ELF-1 (cell line): ENCODE measurements at places on chromosomes 3 and 15.

DNA sequence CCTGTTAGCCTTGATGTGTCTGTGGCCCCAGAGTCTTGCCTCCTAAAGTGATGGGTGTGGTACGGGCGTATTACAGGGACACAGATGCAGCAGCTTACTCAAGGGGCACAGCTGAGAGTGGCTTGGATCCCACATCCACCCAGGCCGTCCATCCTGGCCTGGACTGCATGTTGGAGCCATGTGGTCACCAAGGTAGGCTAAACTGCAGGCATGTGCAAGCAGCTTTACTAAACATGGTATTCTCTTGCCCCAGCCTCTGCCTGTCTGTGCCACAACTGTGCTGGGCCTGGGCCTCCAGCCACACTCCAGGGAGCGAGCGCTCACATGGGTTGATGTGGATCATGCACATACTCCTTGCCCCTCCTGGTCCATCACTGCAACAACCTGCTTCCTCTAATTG lies 6.1 kb upstream of the GPR62 start:
- no peak for DNase-seq

DNA sequence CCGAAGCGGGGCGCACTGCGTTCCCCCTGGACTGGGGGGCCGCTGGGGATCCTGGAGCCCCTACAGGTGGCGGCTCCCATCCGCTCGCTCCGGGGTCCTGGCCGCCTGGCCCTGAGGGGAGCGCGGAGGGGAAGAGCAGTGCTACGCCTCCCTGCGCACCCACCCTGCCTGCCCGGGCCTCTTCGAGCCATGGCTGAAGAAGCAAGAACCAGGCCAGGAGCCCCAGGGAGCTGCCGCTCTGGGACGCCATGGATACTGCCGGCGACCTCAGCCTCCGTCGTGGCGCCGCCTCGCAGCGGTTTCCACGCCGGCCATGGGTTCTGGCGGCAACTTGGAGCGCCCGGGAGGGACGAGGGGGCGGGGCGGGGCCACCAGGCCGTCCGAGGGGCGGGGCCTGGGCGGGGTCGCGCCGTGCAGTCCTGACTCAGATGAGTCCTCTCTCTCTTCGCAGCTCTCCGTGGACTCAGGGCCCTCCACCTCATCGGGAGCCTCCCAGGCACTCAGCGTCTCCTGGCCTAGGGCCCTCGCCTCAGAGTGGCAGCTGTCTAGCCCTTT lies 50.9 kb downstream of the MYL3 start:
- DNase-seq, result peak; percentile 83

- no peak for DNase-seq
Measured at GRCh38 chr15:59104602-59104911, 389 bp upstream of the CCNB2 start.

DNA sequence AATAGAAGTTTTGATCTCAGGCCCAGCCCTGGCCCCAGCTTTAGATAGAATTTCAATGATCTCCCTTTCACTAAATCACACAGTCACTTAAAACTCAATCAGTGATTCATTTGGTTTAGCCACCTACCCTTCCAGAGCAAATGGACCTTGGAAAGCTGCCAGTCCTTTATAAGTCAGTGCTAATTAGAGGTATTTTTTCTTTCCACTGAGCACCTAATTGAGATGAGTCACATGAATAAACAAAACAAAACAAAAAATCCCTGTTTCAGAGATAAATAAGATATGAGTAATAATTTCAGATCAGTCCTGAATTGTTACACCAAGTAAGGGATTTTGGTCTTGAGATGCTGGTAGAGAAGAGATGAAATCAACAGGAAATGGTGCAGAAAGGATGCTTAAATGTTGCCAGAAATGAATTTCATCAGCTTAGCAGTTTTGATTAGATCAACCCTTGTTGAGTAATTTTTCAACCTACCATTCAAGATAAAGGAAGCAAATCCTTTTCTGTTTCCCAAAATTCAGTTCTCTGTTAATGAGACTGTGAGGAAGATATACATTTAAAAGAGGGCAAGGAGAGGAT lies 352.0 kb upstream of the COL8A1 start:
- DNase-seq, result no peak

DNA sequence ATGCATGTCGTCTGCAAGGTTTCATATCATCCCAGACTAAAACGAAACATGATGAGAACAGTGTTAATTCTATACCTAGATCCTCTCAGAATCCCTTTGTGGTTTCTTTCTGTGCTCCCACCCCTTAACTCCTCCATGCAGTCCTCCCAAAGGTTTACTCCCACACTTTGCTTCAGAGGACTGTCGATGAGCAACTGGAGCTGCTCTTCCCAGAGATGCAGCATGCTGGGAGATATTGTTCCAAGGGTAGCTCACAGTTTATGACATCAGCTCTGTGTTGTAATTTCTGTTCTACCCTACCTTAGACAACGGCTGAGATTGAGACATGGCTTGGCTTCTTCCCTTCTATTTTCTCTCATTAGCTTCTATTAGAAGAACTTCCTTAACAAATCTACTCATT lies 313.0 kb upstream of the COL8A1 start:
- no peak for DNase-seq

DNA sequence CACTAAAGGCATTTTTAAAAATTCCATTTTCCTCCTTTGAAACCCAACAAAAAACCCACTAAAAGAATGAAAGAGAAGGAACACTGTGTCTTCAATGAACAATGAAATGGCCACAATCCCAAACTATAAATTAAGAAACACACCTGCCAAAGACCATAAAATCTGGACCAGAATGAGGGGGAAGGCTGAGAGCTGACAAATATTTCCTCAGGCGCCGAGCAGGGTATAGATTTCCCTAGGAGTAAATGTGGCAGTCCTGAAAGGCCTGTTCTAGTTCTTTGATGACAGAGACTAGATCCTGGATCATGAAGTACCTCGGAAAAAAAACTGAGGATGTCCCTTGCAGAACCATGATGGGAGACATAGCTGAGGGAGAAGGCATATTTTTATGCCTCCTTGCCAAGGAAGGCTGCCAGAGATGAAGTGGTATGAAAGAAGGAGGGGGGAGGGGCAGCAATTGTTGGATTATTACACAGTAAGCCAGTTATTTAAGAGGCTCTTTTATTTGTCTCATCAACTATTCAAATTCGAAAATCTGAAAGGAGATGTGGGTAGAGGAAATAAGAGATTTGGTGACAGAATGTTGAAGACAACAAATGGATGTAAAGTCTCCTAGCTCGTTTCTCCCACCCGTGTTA lies 275.3 kb upstream of the GOLGA6L4 start:
- no peak for DNase-seq

- DNase-seq, result no peak
Measured at GRCh38 chr3:150064971-150065370, 94.3 kb upstream of the PFN2 start.

DNA sequence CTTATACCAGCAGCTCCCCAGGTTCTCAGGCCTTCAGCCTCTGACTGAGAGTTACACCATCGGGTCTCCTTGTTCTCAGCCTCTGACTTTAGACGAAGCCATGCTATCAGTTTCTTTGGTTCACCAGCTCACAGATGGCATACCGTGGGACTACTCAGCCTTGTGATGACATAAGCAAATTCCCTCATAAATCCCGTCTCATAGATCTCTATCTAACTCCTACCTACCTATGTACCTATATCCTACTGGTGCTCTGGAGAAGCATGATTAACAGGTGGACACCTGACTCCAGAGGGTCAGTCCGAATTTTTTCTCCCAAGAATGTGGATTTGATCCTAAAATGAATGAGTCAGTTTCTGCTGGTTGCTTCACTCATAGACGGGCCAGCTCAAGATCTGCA lies 59.1 kb upstream of the CDV3 start:
- no peak for DNase-seq

DNA sequence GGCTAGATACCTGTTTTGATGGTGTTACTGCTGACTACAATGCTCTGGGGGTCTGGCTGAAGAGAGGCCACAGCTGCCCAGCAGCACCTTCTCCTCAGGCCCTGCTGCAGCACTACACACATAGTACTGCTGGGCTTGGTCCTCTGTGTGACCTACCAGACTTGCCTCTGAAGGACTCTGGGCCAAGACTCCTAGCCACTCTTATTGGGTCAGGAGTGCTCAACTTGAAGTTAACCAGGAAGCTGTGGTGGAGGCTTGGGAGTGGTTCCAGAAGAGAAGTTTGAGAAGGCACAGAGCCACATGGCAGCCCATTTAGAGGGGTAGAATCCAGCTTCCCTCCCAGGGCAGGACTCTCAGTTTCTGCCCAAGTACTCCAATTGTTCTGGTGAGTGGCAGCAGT lies 16.6 kb downstream of the ELP6 start:
- DNase-seq, result no peak

DNA sequence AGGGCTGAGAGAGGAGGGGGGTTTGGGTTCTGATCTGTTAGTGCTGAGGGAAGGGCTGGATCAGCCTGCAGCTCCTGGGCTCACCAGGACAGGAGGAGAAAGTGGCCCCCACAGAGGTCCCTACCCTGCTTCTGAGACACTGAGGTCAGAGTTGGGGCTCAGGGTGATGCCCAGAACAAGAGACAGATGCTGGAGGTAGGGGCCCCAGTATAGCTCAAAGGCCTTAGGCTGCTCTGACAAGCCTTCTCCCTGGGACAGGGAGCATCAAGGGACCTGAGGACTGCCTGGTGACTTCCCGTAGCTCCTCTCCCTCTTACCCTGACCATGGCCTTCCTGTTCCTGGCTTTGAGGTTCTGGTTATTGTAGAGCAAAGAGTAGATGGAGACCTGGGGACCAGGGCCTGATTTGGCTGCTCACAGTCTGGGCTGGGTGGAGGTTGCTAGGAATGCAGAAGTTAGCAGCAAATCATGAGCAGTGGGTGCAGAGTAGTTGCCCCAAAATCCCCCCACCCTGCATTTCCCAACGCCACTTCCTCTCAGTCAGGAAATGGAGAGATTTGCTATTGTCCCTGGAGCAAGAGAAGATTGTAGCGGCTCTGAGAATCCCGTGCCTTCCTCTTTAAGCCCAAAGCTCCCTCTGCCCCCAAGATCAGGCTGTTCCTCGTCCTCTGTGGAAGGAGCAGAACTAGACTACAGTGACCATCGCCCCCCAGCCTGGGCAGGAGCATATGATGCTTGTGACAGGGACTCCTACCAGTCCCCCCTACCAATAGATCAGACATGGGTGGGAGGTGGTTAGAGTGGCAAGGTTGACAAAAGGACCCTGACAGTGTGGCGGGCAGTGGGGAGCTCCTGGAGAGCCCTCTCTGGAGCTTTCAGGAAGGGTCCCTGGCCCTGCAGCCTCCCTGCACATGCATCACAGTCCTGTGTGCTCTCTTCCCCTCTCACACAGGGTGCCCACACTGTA lies 47.4 kb upstream of the SEC22A start:
- DNase-seq, result no peak

- DNase-seq, result no peak
Measured at GRCh38 chr3:147705651-147706051, 296.5 kb downstream of the ZIC1 start.

DNA sequence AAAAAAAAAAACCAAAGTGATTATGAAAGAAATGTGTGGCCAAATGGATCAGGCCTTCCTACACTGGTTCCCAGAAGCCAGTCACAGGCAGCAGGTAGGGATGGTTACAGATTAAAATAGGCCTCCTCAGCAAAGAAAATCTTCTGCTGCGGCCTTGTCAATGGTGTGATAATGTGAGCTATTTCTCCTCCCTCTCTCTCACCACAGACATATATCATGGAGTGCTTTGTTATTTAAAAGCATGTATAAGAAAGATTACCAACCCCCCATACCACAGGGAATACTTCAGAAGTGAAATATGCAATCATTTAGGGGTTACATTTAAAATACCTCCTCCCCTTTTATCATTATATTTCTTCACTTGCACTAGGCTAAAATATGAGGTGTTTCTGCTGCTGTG lies 32.2 kb upstream of the LRTM1 start:
- DNase-seq, result no peak

DNA sequence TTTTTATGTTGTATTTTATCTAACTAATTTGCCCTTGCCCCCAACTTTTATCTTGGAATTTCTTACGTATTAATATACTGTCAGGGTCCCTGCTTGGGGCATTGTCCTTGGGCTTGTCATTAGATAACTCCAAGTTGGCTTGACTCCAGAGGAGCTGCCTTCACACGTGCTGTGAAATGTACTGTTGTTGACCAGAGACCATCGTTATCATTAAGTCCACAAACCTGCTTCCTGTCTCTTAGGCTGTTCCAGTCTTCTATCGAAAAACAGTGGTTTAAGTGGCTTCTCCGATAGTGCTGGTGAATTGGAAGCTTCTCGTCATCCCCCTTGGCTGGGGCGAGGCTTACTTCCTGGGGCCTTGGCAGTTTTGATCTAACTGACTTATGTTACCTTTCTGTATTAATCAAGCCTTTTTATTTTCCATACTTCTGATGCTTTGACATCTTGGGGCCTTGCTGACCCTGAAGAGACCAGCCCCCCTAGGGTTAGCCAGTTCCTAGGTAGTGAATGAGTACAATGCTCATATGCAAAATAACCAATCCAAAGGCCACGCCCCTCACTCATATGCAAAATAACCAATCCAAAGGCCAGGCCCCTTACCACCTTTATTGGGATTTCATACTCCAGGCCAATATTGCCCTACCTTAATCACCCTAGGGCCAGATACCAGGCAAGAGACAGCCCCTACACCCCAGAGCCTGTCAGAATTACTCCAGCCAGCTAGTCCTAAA lies 164.5 kb downstream of the IGF1R start:
- no peak for DNase-seq

DNA sequence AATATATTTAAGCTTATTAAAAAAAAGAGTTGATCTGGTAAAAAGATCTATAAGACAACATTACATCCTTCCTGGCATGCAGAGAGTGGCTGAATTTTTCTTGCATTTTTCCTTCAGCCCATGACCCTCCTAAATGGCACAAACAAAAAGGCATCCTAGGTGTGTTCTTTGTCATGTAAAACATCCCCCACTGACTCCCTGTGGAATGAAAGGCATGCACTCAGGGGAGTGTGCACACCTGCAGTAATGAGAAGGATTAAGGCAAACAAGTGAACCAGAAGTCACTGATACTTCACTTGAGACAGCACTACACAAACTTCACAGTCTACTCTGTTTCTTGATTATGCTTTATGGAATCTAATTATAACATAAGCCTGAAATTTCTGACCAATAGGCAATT lies 195.0 kb downstream of the RBMS3 start:
- DNase-seq, result peak; percentile 57

GRCh38 chr3:144524531-144524930 lies 552.9 kb downstream of the DIPK2A start:
- no peak for DNase-seq

GRCh38 chr3:124209426-124209825 lies 217.5 kb upstream of the ROPN1 start:
- DNase-seq, result no peak

- DNase-seq, result no peak
Measured at GRCh38 chr15:76197703-76198455, 113.4 kb downstream of the ETFA start.

- DNase-seq, result no peak
Measured at GRCh38 chr15:34019369-34019990, 19.5 kb downstream of the AVEN start.

DNA sequence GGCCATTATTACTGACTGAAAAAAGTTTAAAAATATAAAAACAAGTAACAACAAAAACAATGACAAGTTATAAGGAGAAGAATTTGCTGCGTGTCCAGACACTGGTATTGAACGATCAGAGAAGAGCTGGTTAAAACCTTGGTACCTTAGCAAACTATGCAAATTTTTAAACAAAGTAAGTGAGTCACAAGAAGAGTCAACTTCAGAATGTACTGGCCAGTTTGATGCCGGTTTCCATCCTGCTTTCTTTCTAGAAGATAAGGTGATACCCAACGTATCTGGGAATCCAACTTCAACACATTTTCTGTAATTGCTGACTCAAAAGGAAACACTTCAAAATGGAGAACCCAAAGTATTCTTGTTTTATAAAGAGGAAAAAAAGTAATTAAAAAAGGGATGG lies 49.8 kb downstream of the RUBCN start:
- DNase-seq, result no peak

GRCh38 chr3:118080889-118081288 lies 953.8 kb downstream of the IGSF11 start:
- DNase-seq, result no peak

GRCh38 chr3:175304404-175304803 lies 445.3 kb downstream of the NAALADL2 start:
- no peak for DNase-seq
